ENCODE measurements at places on chromosomes 3 and 15. TPM values are rescaled to one million over a fixed set of nuclear protein-coding genes. Genes with fewer than 3 reads are reported as not detected.

DNA sequence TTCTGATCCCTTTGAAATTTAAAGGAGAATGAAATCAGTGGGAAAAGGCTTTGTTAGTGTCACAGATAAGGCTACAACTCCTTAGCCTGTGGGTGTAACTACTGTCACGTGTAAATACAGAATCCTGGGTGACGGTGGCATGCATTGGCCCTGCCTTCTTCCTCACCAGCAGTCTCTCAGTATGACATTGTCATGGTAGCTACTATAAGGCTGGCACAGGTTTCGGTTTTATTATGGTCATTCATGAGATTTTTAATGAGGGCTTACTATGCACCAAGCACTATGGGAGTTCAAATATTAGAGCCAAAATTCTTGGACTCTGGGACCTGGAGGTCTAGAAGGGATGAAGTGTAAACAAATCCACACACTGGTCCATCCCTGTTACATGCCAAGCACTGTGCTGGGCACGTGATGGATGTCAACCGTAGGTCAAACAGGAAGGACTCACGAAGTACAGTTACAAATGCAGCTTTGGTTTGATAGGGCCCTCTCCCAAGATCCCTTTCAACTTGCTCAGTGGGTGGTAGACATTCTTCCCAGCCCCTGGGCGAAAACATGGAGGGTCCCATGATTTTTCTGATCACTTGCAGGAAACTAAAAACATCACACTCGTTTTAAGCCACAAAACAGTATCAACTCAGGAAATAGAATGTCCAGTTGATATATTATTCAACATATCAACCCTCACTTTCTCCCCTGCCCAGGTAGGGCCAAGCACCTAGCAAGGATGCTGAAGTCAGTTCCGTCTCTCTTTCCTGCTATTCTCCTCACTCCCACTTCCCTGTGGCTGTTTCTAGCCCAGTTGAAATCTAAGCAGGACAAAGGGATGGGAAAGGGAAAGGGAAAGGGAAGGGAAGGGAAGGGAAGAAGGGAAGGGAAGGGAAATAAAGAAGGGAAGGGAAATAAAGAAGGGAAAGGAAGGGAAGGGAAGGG, 25.3 kb downstream of the BFSP2 start:
- no peak for DNase-seq

The GLDN gene
- total RNA-seq: 4.0 TPM

DNA sequence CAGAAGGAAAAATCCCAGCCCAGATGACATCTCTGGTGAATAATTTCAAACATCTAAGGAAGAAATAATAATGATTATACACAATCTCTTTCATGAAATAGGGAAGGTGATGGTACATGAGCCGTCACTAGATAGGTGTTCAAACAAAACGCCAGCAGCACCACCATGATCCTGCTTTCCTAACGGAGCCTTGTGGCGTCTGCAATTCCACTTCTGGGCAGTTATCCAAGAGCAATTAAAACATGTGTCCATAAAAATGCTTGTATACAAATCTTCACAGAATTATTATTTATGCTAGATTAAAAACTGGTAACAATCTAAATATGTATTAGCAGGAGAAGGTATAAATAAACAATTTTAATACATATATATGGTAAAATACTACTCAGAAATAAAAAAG, 33.7 kb downstream of the RTP4 start:
- no peak for DNase-seq

The LMAN1L gene
- not detected for total RNA-seq

DNA sequence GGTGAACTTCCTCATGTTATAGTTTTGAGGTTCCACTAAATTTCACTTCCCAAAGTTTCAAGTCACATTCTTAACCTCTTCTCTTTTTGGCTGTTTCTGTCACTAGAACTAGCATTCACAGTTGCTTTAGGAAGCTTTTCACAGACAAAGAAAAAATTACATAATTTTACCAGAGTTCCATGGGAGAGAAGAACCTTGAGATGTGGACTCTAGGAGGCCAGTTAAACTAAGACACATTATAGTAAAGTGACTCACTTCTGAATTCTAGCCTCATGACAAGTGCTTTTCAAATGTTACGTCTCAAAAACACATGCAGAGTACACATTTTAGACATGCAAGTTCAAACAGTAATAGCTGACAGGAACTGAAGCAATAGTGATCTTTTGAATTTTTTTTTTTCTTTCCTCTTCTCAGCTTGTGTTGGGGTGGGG, 39.9 kb upstream of the LRTM1 start:
- DNase-seq: no peak

DNA sequence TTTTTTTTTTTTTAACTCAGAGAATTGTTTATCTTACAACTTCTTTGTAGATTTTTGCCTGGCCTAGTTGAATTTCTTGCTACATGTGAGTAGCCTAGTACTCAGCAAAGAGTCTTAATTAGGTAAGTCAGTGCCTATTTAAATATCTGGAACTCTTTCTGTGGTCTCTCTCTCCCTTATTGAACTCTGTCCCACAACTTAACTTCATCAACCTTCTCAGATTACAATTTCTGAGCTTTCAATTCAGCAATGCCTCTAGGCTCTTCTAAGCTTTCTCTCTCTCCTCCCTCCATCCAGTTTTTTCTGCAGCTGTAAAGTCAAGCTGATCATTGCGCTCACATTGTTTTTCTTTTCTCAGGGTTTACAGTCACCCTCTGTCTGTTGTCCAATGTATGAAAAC, 517.6 kb upstream of the ROBO1 start:
- no peak for DNase-seq
